ENCODE measurements at places on chromosomes 3 and 15. TPM values are rescaled to one million over a fixed set of nuclear protein-coding genes. Genes with fewer than 3 reads are reported as not detected.

DNA sequence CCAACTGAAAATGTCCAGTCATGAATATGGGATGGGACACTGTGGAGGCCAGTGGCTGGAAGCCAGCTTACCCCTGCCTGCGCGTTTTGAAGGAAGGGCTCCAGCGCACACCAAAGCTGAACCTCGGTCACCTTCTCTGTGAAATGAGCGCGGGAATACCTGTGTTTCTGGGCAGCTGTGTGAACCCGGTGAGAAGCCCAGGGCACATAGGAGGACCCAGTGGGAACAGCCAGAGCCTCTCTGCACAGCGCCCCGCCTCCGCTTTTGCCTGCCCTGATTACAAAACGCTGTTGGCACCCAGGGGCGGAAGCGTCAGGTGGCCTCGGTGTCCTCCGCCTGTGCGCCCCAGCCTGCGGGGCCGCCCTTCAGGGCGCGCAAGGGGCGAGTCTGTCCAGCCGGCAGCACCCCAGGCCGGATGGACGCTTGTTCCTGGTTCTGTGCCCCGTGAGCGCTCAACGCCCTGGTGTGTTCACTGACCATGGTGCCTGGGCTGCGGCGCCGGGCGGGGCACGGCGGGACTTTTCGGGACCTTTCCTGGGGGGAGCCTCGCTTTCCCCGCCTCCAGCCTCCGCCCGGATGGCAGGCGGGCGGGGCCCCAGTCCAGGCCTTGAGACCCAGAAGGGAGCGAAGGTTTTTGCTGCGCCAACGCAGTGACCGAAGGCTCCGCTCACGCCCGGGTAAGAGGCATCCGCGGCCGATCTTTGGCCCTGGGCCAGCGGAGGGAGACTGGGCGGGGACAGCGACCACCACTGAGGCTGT is at the start of gene SQOR:
TSS of gene SQOR (plus strand) at position 598 of the 759 bp plus-strand sequence. CDS start 23,895 bp downstream, outside the sequence.
- peak; percentile 77 for DNase-seq
- peak within 1 kb of the TSS; percentile 52 for H3K4me3 ChIP-seq
- H3K4me1 ChIP-seq: peaks cover 20% of the 10 kb centered on the region
- no peaks in the 10 kb centered on the region for H3K36me3 ChIP-seq

DNA sequence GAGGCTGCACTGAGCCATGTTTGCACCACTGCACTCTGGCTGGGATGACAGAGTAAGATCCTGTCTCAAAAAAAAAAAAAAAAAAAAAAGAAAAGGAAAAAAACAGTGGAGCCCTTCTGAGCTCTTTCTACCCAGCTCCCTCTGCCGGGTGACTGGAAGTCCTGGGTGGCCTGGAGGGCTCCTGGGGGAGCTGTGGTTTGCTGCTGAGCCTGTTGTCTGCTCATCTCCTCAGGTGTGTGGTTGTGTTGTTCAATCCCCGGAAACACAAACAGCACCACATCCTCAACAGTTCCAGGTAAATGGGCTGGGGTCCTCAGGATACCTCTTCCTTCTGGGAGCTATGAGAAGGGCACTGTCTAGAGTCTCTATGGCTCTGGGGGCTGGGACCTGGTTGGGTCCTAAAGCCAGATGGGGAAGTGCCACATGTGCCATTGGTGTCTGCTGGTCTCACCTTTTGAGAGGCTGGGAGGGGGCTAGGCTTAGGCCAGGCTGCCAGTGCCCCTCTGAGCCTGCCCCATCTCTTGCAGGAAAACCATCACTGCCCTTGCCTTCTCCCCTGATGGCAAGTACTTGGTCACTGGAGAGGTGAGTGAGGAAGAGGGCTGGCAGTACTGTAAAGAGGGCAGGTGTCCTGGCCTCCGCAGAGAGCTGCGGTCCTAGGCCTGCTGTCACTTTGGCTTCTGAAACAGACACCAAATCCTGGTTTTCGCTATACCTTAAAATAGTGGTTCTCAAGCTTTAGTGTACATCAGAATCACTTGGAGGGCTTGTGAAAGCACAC is 17.1 kb upstream of the JMJD7 start:
- no peak overlapping the region for H3K27ac ChIP-seq
- H3K4me1 ChIP-seq: peaks cover 8% of the 10 kb centered on the region
- DNase-seq: no peak
- H3K4me3 ChIP-seq: no peak overlapping the region
- no peaks in the 10 kb centered on the region for H3K27me3 ChIP-seq
- peaks cover 5% of the 10 kb centered on the region for H3K36me3 ChIP-seq

Gene PTX3
- 172 TPM for total RNA-seq

Gene EPHB3
- total RNA-seq: not detected

DNA sequence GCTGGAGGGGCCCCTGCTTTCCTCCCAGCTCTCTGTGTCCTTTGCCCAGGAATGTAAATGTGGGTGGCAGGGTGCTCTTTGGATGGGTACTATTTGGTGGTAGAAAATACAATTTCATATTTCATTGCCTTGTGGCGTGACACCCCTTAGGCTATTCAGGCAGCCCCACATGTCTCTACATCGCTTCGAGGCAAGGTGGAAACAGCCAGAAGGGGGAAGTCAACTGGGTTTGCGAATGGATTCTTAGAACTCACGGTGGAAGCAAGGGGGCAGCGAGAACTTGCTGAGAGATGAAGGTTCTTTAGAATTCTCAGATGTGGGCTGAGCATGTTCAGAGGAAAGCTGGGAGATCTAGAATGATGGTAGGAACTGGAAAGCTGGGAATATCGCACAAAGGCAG is 25.3 kb downstream of the PLA2G4D start:
- no peak overlapping the region for H3K27ac ChIP-seq
- no peak overlapping the region for H3K4me3 ChIP-seq
- no peaks in the 10 kb centered on the region for H3K27me3 ChIP-seq
- no peaks in the 10 kb centered on the region for H3K36me3 ChIP-seq

DNA sequence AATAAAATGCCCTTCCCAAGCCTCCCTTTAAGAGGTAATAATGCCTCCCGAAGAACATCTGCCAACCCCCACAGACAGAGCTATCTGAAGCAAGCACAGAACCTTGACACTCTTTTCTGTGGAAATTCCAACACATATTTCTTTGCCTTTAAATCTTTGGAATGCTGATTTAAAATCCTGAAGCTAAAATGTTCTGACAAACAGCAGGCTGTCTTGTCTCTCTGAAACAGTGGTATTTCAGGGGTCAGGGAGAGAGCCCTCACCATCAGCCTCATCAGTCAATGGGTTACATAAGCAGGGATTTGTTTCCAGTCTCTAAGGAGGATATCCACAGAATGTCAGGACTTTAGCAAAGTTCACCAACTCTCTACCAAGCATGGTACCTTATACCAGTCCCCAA is 27.8 kb upstream of the ARHGEF3 start:
- H3K27me3 ChIP-seq: no peaks in the 10 kb centered on the region
- H3K4me3 ChIP-seq: no peak overlapping the region
- DNase-seq: no peak
- no peaks in the 10 kb centered on the region for H3K36me3 ChIP-seq

Gene SLC28A2
- total RNA-seq: not detected

DNA sequence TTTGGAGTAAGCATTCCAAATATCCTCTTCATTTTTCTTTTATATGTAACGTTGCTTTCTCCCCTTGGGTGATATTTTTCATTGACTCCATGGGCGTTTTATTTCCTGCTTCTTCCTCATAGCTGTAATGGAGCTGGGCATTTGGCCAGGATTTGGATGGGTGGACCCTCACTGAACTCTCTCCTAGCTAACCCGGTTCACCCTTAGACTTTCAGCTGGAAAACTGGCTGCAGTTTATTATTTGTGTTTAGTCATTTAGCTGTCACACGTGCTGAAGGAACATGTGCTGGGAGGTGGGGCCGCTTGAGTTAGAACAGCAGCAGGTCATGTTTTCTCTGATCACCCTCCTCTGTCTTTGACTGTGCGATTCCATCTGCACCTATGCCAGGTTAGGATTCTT is 407.6 kb downstream of the ZIC1 start:
- H3K36me3 ChIP-seq: no peaks in the 10 kb centered on the region
- H3K4me3 ChIP-seq: no peak overlapping the region
- peak; percentile 91 for DNase-seq
- peaks cover 25% of the 10 kb centered on the region for H3K4me1 ChIP-seq
- H3K27me3 ChIP-seq: no peaks in the 10 kb centered on the region

Gene TIMP4
- 0.40 TPM for total RNA-seq

GRCh38 chr3:139522421-139522820 is 17.1 kb downstream of the RBP1 start:
- H3K27me3 ChIP-seq: no peaks in the 10 kb centered on the region
- no peak overlapping the region for H3K4me3 ChIP-seq
- no peaks in the 10 kb centered on the region for H3K36me3 ChIP-seq
- H3K27ac ChIP-seq: no peak overlapping the region
- no peak for DNase-seq

Gene OR5K2
- total RNA-seq: not detected

DNA sequence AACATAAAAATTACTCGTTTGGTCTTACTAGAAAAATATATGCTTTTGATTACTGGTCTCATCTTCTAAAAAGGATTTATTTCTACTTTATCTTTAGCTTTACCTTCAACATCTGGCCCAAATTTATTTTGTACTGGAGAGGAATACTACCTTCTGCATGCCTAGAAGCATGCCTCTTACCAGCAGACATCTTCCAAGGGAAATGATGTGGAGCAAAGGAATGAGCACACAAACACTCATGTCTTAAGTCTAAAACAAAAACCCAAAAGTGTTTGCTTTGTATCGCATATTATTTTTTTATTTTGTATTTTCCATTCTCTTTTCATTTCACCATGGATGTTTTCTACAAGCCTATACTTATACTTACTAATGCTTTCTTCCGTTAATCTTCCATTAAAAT is 304.6 kb upstream of the KCNMB2 start:
- H3K4me1 ChIP-seq: no peaks in the 10 kb centered on the region
- no peaks in the 10 kb centered on the region for H3K27me3 ChIP-seq
- DNase-seq: no peak
- H3K27ac ChIP-seq: no peak overlapping the region
- no peak overlapping the region for H3K4me3 ChIP-seq

- no peaks in the 10 kb centered on the region for H3K36me3 ChIP-seq
- H3K4me1 ChIP-seq: no peaks in the 10 kb centered on the region
- peaks cover 18% of the 10 kb centered on the region for H3K27me3 ChIP-seq
- H3K4me3 ChIP-seq: no peak overlapping the region
Observed at GRCh38 chr15:50183112-50183794, 1.3 kb downstream of the SLC27A2 start.

GRCh38 chr3:182327196-182327681 is 466.1 kb upstream of the ATP11B start:
- no peaks in the 10 kb centered on the region for H3K4me1 ChIP-seq
- DNase-seq: no peak
- no peak overlapping the region for H3K27ac ChIP-seq
- no peak overlapping the region for H3K4me3 ChIP-seq
- no peaks in the 10 kb centered on the region for H3K27me3 ChIP-seq

DNA sequence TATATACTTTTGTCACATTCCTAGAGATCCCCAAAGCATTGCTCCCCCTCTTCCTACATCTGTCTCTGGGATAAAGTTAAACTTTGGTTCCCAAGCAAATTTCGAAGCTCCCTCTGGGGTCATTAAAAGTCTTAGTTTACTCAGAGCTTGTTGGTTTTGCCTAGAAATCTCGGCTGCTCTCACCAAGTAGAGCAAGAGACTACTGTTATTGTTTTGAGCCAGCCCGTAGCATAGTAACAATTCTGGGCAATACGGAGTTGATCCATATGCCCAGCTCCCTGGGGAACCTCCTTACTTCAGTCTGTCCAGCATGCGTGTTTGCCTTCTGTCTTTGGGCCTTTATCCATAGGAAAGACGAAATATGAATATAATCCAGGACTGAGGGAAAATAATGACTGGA is 10.0 kb upstream of the P3H2 start:
- H3K27me3 ChIP-seq: peaks cover 4% of the 10 kb centered on the region
- no peaks in the 10 kb centered on the region for H3K36me3 ChIP-seq
- no peaks in the 10 kb centered on the region for H3K4me1 ChIP-seq
- no peak for DNase-seq
- no peak overlapping the region for H3K4me3 ChIP-seq

Gene PATL2
- total RNA-seq: not detected

GRCh38 chr3:65569129-65569528 is 469.6 kb downstream of the MAGI1 start:
- no peaks in the 10 kb centered on the region for H3K36me3 ChIP-seq
- H3K4me3 ChIP-seq: no peak overlapping the region
- no peak overlapping the region for H3K27ac ChIP-seq

Gene CPLX3
- not detected for total RNA-seq

DNA sequence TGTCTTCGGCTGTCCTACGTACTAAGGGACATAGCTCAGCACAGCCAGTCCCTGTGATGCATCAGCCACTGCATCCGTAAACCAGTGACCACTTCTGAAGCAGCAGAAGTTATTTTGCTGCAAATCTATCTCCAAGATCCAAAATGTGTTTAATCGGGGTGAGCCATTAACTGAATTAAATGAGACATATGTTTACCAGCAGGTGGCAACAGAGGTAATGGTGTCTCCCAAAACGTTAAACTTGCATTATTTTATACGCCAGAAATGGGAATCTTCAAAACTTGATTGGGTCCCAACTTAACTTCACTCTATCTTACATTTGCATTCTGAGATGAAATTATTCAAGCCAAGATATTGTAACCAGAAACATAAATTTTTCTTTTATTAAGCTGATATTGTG is 75.3 kb upstream of the BOC start:
- H3K27ac ChIP-seq: no peak overlapping the region
- H3K4me3 ChIP-seq: no peak overlapping the region
- no peaks in the 10 kb centered on the region for H3K4me1 ChIP-seq
- DNase-seq: peak; percentile 20
- H3K36me3 ChIP-seq: no peaks in the 10 kb centered on the region

Gene CIP2A
- 33.7 TPM for total RNA-seq
